ENCODE measurements at places on chromosomes 13 and 19.

- no peak for DNase-seq
Measured at GRCh38 chr13:107203146-107203847, 635.4 kb upstream of the ARGLU1 start.

- DNase-seq = no peak
Measured at GRCh38 chr13:49604570-49604969, 19.2 kb upstream of the RCBTB1 start.

GRCh38 chr13:61202042-61202441 is 213.6 kb downstream of the PCDH20 start:
- DNase-seq = no peak

- DNase-seq = no peak
Measured at GRCh38 chr19:27750391-27751043, 1462.4 kb downstream of the UQCRFS1 start.

GRCh38 chr13:28474491-28475134 is 20.3 kb downstream of the FLT1 start:
- DNase-seq = no peak

GRCh38 chr19:39969266-39969665 is 1.7 kb upstream of the PSMC4 start:
- no peak for DNase-seq

DNA sequence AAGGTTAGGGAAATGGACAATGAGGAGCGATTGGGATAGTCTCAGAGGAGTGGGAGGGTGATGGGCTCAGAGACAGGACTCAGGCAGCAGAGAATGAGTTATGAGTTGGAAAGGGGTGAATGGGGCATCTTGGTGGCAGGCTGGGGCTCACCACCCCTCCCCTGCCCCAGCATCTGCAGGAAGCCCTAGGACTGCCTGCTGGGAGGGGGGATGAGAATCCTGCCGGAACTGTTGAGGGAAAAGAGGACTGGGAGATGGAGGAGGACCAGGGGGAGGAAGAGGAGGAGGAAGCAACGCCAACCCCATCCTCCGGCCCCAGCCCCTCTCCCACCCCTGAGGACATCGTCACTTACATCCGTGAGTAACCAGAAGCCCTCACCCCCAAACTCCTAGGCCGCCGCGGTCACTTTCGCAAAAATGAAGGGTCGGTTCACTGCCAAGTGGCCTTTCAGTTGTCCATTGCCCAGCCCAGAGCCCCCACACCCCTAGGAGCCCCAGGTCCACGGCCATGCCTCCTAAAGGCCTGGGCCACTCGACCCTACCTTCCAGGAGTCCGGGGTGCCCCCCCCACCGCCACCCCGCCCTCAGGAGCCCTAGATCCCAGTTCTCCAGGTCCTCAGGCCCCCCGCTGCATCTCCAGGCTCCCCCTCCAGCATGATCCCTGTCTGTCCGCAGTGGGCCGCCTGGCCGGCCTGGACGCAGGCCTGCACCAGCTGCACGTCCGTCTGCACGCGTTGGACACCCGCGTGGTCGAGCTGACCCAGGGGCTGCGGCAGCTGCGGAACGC is 764 bp downstream of the CLEC11A start:
- no peak for DNase-seq

GRCh38 chr19:38616265-38616664 is 1.5 kb downstream of the MAP4K1 start:
- no peak for DNase-seq

DNA sequence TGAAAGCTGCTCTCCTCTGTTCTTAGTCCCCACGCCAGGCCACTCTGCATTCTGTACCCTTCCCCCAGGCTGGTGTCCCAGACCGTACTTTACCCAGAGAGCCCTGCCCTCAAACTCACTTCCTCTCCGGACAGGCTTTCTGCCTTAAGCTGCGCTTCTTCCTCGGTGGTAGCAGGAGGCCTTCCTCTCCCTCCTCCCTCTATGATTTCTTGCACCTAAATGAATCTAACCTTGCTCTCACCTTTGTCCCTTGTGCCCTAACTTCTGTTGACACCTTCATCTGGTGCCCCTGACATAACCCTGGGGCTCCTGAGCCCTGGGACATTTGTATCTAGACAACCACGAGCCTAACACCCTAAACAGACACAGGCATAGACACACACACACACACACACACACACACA is 29.6 kb upstream of the CEACAM21 start:
- DNase-seq = no peak

- DNase-seq = no peak
Measured at GRCh38 chr13:59425211-59425741, 738.5 kb downstream of the DIAPH3 start.

GRCh38 chr19:18203408-18203862 is 407 bp downstream of the RAB3A start:
- DNase-seq = no peak

- peak; percentile 75 for DNase-seq
Measured at GRCh38 chr19:13212759-13213330, 62.6 kb downstream of the IER2 start.

DNA sequence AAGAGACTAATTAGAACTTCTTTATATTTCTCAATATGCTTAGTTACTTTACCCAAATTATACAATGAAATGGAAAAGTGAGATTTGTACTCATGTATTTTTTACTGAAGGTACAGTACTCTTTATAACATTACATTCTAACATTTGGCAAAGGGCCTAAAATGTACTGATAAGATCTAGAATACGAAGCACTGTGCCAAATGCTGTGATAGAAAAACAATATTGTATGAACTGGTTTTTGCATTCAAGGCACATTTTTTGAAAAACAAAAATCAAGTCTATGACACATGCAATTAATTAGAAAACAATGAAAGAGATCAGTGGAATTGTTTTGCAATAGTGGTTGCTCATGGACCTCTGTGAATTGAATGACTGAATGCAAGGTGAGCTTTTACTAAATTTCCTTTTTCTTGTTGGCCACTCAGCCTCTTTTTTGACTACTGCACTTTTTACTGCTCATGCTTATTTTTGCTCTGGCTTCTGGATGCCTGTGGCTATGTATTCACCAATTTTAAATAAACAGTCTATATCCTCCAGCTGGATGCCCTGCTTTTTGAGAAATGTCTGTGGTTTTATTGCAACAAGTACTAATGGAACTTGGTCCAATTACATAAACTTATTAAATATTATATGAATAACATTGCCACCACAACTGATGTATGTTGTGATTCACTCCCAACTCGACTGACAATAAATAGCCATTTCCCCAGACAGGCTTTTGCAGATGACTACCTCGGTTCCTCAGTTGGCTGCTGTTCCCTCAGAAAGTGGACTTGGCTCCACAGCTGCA is 41.4 kb upstream of the OBI1 start:
- no peak for DNase-seq

- DNase-seq = no peak
Measured at GRCh38 chr13:30907121-30907861, 1.2 kb downstream of the MEDAG start.

DNA sequence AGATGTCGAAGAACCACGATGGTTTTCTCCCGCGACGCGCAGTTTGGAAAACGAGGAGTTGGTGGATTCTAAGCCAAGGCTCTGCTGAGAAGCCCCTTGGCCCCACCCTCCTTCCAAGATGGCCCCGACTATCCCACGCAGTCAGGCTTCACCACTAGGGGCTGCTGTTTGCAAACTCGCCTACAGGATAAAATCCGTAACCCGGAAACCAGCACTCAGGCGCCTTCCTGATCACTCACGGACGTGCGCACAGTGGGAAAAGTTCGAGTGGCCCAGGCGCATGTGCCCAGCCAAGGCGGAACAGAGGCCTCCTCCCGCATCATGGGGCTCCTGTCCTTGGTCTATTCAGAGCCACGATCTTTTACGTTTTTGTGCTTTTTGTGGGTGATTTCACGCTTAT is 19.2 kb upstream of the UQCR11 start:
- peak; percentile 40 for DNase-seq

- DNase-seq = peak; percentile 38
Measured at GRCh38 chr13:27792393-27793218, at the start of gene GSX1. TSS of gene GSX1 (plus strand) at chr13:27792483. CDS start at chr13:27792691, 208 bp downstream.
